ENCODE measurements at places on chromosomes 2 and 18.

GRCh38 chr2:119305497-119306195 lies 61.0 kb downstream of the C2orf76 start:
- DNase-seq, result no peak

DNA sequence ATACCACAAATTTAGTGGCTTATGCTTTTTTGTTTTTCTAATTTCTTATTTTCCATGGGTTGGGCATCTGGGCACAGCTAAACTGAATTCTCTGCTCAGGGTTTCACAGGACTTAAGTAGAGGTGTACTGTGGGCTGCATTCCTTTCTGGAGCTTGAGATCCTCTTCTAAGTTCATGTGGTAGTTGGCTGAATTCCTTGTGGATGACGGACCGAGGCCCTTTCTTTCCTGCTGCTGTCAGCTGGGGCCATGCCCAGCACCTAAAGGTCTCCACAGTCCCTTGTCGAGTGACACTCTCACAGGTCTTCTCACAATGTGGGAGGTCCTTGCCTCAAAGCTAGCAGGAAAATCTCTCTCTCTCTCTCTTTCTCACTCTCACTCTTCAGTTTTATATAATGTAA lies 433.5 kb upstream of the LRATD1 start:
- DNase-seq, result no peak

DNA sequence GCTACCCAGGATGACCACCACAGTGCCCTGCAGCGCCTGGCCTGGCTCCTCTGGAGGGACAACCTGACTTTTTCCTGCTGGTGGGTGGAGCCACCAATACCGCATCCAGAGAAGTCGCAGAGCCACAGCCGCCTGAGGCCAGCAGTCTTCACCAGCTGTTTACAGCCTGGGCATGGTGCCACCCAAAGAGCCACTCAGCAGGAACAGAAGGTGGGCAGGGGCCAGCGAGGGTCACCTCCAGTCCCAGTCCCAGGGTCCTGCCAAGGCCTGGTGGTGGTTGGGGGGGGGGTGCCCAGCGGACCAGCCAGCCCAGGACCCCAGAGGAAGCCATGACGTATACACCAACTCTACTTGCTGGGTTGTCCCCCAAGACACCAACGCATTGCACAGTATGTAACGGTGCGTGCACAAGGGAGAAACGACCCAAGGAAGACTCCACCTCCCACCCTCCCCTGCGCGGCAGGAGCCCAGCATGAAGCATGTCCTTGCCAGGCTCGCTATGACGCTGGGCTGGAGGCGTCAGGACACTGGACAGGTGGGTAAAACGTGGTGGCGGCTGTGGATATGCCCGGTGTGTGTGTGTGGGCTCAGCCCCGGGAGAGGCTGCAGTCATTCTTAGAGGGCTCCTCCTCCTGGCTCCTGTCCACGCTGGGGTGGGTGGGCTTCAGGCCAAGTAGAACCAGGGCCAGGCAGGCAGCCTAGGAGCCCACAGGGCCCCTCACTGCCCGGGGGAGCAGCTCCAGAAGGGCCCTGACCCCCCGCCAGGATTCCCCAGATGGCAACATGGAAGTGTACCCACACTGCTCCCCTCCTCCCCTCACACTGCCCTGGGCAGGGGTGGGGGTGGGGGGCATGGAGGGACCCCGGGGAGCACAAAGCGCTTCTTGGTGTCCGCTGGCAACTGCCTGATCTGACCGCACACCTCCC lies 49.3 kb downstream of the HS6ST1 start:
- peak; percentile 18 for DNase-seq

DNA sequence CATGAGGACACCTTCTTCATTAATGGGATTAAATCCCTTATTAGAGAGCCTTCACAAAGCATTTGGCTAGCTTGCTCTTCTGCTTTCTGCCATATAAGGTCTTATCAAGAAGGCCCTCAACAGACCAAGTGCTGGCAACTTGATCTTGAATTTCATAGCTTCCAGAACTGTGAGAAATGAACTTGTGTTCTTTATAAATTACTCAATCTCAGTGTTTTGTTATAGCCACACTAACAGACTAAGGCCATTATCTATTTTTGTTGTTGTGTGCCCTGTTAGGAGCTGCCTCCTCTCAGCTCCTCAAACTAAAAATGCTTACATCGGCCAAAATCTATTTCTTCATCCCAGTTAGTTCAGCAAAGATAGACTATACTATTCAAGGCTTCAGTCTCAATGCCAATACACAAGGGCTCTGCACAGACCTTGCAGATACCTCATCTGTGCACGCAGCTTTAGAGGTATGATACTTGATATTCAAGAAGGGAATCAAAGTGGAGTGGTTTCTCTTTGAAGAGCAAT lies 182.9 kb downstream of the GPD2 start:
- DNase-seq, result no peak

DNA sequence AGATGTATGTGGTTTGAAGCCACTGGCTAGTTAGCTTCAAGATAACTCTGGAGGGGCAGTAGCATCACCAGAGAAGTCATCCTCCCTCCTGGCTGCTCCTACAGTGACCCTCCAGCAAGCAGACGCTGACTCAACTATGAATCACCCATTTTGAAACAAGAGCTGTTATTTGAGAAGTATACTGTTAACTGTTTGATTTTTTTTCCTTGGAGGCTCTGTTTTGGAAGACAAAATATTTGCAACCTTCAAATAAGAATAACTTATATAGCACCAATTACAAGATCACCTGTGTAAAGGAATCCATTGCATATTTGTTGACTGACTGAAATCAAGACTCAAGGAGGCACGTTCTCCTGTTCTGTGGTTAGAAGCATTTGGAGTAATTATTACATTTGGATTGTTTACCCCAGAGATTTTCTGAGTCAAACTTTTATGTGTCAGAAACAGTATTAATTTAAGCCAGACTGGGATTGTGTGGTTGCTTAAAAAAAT lies 313.8 kb downstream of the MTX2 start:
- no peak for DNase-seq

DNA sequence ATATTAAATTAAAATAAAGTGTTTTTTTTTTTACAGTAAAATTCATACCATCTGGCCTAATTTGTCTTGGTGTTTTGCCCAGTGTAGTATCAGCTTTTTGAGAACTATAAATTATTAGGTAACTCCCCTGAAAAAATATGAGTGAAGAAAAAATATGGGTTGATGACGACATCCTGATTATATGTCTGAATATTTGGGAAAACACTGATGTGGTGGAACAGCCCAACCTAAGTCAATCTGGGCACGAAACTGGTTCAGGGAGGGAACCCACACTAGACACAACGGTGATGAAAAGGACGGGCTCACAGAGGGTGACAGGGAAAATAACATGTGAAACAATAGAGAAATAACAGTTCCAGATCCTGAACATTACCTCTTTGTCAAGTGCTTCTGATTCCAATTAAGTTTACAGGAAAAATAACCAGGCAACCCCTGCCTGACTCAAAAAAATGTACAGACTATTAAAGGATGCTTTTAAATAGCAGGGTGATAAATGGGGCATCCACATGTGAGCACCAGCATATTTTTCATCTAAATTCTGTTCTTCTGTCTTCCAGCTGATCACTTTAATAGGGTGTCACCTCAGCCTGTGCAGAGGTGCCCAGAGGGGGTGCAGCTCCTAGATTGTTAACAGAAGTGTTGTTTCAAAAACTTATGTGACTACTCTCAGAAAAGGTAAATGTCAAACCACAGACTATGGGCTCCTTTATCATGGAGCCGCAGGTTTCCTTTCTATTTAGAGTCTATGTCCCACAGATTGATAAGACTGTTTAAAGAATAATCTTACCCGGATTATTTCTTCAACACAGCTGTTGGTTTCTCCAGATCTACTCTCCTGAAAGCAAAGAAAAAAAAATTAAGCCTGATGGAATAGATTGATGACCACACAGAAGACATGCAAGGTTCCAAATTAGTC lies 305.4 kb downstream of the AFF3 start:
- no peak for DNase-seq

GRCh38 chr2:176533505-176534193 lies 264.4 kb downstream of the MTX2 start:
- no peak for DNase-seq

DNA sequence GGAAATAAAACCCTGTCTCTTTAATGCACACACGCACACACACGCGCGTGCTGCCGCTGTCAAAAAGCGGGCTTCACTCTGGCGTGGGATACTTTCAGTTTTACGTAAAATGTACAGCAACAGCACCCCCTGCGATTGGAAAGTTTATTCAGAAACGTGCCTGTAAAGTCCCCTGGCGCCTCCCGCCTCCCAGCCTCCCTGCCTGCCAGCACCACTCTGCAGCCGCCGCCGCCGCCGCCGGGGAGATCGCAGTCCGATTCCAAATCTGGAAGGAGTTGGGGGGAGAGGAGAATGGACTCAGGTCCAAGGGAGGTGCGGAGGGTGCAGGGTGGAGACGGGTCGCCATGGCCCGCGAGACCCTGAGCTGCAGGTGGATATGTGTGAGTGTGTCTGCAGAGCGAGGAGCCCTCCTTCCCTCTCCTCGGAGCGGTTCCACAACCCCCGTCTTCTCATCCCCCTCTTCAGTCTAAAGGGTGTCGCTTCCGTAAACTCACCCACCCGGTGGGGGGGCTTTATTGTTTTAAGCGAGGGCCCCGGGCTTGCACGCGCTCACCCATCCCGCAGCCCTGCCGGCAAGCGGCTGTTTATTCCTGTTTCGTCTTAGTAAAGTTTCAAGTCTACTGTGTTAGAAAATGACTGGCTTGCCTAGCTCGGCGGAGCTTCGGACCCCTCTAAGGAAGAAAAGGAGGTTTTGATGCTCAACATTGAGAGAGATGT lies 1.8 kb upstream of the BCL11A start:
- DNase-seq, result peak; percentile 76

- DNase-seq, result peak; percentile 21
These were observed 447.5 kb upstream of the FSIP2 start for GRCh38 chr2:185291035-185291647.

DNA sequence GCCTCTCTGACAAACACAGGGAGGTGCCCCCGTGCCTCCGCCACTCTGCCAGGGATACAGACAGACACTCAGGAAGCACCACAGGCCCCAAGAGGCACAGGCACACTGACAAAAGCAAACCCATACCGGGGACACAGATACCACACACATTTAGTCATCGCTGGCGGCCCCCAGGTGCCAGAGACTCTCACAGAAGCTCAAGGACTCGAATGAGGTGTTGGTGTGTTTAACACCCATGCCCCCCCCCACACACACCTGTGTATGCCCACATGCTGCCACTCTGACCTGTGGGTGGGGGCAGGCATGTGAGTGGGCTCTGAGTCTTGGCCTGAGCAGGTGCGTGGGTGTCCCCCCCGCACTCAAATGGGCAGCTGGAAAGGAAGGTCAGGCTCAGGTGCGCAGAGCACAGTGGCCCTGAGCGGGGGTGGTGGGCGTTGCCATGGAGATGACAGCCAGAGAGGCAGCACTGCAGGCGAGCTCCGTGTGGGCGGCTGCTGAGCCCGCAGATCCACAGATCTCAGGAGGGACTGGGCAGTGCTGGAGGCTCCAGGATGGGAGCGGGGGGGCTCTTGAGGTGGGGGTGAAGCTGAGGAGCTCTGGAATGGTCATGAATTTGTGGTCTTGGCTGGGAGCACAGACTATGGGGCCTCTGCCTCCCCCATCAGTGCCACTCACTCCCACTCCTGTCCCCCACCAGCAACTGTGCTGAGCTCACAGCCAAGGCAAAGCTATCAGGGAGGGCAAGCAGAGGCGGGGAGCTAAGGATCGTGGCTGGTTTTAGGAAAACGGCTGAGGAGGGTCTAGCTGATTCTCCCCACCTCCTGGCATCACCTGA lies 73.9 kb upstream of the TAF1B start:
- DNase-seq, result no peak

DNA sequence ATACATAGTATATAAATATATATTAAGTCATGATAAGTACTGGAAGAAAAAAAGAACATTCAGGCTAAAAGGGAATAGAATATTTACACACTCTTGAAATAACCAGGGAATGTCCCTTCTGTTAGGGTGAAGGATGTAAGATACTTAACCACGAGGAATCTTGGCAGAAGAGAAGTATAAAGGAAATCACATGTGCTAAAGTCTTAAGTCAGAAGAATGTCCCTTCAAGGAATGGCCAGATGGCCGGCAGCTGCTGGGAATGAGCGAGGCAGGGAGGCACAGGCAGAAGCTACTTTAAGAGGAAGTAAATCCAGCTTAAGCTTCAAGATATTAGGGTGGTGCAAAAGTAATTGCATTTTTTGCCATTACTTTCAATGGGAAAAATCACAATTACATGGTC lies 5.5 kb downstream of the CCDC102B start:
- DNase-seq, result peak; percentile 82

GRCh38 chr18:76130845-76131244 lies 364.2 kb downstream of the ZNF516 start:
- no peak for DNase-seq

DNA sequence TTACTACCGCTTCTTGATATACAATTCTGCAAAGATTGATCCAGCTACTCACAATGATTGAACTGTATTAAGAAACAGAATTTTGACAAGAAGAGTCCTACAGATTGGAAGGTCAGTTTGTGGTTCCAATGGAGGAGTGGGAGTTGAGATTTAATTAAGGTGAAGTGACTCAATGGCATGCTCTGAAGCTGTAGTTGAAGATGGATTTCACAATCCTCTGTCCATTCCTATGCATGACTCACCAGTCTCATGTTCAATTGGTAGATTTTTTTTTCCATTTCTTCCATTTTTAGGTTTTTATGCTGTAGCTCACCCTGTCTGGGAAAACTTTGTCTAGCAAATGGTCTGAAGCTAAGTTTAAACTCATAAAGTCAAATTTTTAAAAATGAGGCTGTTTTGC lies 83.3 kb downstream of the DPP4 start:
- DNase-seq, result no peak

DNA sequence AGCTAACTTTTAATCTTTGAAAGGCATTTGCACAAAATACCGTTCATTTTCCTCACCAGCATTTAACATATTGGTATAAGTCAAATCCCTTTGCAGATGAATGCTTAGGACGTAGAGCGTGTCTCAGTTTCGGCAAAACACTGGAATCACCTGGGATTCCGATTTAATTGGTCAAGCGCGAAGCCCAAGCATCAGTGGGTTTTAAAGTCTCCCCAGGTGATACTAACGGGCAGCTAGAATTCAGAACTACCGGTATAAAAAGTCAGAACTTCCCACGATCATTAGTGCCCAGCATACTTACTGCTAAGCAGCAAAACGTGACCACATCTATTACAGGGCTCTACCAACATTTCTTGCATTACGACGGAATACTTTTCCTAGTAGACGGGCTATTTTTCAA lies 24.6 kb downstream of the ALPK2 start:
- no peak for DNase-seq

DNA sequence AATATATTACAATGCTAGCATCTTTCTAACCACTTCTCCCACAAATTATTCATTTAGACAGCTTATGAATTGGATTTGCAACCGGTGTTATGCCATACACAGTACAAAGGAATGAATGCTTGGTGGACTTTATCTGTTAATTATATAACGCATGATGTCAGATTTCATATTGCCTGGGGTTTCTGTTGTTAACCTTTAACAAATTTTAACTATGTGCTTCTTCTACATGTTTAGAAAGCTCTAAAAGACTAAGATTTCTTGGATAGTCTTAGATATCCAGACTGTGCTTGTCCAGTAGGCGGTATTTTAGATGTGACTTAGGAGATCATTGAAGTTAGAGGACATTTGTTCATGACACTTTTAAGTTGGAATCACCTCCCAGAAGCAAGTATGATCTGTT lies 976.3 kb downstream of the TMEM182 start:
- DNase-seq, result no peak

- DNase-seq, result no peak
These were observed 32.5 kb upstream of the WIPF1 start for GRCh38 chr2:174630107-174630506.

Data from D341Med (cell line).